Left renal cortex interstitium (tissue), 4 donors: ENCODE measurements at places on chromosomes 1 and 21. TPM values are rescaled to one million over a fixed set of nuclear protein-coding genes. Genes with fewer than 3 reads are reported as not detected.

KCND3 gene
- 1.6 TPM for polyA plus RNA-seq

SLC1A7 gene
- 0.14 TPM for polyA plus RNA-seq

RAB3B gene
- polyA plus RNA-seq, result 5.7 TPM

ZNF672 gene
- 30.0 TPM for polyA plus RNA-seq

HJV gene
- 0.88 TPM for polyA plus RNA-seq

CHRM3 gene
- 6.5 TPM for polyA plus RNA-seq
